ENCODE measurements at places on chromosomes 6 and 20.

- no peak for DNase-seq
Measured at GRCh38 chr20:467755-468154, 5.4 kb upstream of the TBC1D20 start.

DNA sequence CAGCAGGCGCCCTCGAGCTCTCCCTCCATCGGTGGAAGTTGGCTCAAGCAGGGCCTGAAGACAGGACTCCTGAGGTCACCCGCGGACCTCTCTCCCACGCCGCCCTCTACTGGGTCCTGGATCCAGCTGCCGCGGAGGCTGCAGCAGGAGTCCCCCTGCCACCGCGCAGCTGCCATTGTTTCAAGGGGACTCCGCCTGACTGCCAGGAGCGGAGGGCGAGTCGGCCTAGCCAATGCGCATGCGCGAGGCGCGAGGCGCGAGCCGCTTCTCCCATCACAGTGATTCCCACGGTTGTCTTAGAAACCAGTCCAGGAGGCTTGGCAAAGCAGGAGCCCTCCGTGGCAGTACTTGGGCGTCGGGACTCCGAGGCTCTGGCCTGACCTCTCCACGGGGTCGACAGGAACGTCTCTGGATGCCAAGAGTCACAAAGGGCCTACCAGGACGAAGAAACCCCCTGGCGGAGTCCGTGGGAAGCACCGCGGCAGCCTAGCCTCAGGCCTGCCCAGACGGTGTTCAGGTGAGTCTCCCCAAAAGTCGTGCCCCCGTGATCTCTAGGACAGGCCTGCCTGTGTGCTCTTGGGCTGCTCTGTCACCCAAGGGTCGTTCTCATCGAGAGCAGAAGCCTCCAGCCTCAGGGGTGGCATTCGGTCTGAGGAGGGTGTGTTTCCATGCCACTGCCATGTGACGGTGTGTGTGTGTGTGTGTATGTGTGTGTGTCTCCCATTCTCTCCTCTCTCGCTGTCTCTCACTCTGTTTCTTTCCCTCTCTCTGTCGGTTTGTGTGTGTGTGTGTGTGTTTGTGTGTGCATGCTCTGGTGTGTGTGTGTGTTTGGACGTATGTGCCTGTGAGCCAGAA, 290.6 kb upstream of the ZNF337 start:
- peak; percentile 66 for DNase-seq

DNA sequence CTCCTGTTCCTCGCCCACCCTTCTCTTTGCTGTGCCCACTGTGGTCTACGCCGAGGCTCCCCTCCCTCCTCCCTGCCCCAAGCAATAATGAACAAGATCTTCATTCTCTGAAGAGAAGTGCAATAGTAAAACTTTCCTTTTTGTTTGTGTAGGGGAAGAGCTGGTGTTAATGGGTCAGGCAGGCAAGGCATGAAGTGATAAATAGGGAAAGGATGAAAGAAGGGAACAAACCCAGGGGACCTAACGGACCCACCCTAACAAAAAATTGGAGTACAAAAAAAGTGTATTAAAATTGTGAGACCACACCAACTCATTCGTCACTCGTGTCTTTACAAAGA, 66.9 kb downstream of the ZBTB2 start:
- DNase-seq = no peak

DNA sequence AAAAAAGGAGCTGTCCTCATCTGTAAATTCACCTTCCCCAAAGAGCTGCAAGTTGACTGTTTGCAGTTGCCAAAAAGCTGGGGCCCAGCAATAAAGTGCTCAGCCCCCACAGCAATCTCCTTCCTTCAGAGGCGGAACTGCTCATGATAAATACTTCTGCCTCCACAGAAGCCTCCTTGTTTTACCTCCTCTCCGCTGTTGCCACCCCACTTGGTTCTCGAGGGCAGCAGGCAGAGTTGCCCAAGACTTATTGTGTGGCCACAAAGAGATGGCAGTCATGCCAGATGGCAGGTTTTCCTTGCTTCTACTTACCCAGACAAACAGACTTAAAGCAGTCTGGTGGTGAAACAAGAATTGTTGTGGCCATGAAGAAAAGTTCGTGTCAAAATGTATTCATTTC, 66.3 kb downstream of the SLX4IP start:
- no peak for DNase-seq

GRCh38 chr6:31270788-31271640, 878 bp downstream of the HLA-C start:
- no peak for DNase-seq

DNA sequence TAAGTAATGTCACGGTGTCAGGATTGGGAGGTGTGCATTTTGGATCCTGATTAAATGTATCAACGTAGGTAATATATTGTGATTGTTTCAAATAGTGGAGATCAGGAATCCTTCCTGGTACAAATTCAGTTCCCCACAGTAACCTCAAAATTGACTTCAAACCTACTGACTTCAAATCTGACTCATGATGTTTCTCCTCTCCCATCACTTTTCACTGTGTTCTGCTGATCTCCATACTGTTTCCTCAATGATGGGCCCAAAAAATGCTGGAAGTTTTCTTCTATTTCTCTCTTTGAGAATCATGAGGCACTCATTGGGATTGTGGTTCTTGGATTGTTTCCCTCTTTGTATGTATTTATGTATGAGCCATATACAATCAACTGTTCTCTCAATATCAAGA, 35.9 kb downstream of the LAMA2 start:
- no peak for DNase-seq

- no peak for DNase-seq
Measured at GRCh38 chr6:129243377-129243776, 360.4 kb downstream of the LAMA2 start.

DNA sequence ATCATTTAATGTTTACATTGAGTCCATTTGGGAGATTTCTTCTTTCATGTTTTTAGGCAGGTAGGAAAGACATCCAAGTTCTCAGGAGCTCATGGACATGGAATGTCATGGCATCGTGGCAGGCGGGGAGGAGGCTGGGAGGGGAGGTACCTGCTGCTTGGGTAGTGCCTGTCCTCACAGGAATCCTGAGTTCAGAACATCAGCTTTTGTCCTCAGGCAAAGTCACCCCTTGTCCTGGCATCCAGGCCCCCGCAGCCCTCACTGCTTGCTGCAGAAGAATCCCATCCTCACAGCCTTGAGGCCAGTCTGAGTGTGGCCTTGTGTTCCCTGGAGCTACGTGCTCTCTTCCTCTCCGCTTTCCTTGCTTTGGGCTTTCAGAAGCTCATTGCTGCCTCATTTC, 157.4 kb downstream of the CFAP61 start:
- no peak for DNase-seq

DNA sequence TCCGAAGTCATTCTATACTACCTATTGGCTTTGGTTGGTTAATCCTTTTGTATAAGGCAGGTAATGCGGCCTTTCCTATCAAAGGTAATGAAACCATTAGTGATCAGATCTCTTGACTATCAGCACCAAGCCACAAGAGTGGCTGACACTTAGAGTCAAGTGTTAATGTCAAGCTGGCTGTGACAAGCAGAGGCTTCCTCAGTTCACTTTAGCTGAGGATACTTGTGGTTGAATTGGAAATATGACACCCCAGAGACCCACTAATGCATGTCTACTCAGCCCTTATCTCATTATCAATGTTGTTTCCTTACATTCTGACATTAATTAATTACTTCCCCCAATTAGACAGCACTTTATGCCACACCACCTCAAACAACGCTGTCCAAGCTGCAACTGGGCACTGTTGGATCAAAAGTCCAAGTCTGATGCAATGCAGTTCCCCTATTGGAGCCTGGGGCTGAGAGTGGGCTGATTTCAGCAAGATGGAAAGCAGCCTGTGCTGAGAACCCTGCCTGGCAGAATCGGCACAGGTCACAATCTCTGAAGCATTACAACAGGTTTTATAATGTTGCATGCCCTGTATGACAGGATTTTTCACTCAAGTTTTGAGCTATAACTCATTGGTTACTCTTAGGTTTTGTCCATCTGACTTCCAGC, 273.5 kb downstream of the COL12A1 start:
- DNase-seq = no peak

- DNase-seq = no peak
Measured at GRCh38 chr20:38131588-38132121, 33.4 kb downstream of the TGM2 start.

DNA sequence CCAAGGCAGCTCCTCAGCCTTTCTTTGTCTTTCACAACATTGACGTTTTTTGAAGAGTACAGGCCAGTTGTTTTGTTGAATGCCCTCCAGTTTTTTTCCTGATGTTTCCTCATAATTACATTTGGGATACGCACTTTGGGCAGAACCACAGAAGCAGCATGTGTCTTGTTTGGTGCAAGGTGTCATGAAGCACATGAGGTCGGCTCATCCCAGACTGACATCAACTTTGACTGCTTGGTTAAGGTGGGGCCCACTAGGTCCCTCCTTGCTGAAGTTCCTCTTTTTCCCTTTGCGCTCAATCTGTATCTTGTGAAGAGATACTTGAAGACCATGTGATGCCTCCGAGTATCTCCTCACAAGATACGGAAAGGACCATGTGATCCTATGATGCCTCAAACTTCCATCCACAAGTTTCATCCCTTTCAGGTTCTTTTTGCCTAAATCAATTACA, 10.5 kb downstream of the SNAI1 start:
- no peak for DNase-seq

DNA sequence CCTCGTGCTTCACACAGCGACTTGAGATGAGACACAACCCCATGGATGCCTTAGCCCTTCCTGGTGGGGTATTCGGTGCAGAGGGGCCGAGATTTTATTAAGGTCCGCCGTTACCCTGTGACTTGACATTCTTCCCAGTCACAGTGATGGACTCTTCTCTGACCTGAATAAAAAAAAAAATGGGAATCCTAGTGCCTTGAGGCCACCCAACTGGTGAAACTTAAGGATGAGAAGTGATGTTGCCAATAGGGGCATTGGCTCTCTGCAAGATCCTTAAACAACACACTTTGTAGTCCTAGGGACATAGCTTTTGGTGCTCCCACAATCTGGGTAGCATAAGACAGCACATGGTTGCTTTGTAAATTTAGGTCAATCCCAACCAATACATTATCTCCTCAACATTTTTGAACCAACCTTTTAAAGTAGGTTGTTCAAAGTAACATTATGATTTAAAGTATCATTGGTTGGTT, 814 bp upstream of the ADNP start:
- no peak for DNase-seq

GRCh38 chr20:35087791-35088190, 4.8 kb downstream of the TRPC4AP start:
- DNase-seq = no peak

DNA sequence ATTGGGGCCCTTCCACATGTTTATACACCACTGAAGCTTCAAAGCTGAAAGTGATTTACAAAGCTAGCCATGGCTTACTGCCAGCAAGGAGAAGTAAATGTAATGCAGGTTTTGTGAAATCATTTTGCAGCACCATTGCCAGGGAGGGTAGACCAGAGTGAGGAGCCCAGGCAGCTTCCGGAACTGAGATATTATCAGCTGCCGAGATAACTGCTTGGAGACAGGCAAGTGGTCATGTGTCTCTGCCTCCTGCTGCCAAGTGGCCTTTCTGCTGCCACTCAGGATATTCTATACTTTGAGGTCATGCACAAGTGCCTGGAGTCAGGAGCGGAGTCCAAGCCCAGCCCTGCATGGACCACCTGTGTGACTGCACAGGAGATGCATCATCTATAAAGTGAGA, 160.2 kb downstream of the SYNDIG1 start:
- no peak for DNase-seq

GRCh38 chr6:13836170-13836569, 21.8 kb upstream of the MCUR1 start:
- DNase-seq = no peak

GRCh38 chr6:27174958-27175357, 72.5 kb upstream of the PRSS16 start:
- no peak for DNase-seq

DNA sequence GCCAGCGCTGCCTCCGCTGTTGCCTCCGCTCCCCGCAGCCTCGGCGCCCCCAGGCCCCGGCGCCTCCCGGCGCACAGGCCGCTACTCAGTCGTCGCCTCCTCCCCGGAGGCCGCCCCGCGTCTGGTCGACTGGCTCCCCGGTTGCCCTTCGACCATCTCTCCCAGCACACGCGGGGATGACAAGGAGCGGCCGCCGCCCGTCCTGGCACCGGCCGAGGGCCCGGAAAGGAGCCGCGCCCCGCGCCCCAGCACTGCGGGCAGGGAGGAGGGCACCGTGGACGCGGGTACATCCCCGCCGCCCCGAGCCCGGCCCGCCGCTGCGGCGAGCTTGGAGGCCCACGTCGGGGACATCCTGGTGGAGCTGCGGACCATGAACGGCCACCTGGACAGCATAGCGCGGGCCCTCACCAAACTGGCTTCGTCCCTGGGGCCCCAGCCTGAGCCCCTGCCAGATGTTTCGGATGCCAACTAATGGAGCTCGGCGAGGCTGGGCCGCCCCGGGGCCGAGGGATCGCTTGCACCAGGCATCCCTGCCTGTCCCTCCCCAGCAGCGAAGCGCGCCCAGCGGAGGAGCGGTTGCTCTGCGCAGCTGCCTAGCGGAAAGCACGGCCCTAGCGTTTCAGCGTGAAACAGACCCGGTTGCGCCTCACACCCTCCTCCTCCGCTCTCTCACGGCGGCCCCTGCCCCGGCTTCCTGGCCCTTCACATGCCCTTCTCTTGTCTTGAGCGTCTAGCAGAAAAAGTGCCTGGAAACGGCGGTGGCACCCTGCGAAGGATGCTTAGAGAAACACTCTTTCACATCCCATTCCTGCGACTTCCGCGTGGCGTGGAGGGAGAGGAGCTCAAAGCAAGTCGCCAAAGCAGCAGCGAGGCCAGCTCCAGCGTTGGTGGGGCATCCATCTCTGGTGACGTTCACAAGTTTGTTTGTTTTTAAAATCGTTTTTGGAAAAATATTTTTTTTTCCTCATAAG, 285.8 kb upstream of the SUPT3H start:
- DNase-seq = no peak

DNA sequence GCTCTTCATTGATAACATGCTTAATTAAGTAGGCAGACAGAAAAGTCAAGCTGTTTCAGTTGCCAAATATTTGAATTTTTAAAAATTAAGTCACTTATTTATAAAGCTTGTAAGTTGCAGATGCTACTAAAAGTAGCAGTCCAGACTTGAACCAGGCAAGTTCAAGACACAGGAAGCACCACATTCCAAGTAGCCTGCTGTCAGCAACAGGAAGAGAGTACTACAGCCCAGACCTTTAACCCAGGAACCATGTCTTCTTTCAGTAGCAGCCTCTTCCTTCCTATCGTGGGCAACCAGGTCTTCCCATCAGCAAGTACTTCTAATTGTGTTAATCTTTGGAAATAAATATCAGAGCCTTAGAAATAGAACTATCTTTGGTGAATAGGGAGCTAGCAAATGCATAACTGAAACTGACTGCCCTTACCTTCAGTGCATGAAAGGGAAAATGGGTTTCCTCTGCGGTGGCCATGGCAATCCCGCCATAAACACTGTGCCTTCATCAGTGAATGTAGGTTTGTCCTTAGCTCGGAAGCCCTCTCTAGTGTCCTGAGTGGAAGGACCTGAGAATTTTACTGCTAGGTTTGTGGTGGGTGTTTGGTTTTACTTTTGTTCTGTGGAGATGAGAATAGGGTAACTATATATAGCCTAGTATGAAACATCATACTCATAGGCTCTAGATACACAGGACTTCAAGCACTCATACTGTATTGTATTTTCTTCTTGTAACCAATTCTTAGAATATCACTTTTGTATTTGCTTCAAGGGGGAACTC, 95.6 kb downstream of the SYCP2 start:
- DNase-seq = no peak

GRCh38 chr6:42279966-42280629, 62.4 kb upstream of the MRPS10 start:
- no peak for DNase-seq

GRCh38 chr20:17169585-17170136, 57.2 kb upstream of the PCSK2 start:
- DNase-seq = peak; percentile 79

Data from NCI-H446 (cell line).